Hypothalamus (tissue), 51 donors: ENCODE measurements at places on chromosomes 2 and 18.

- DNase-seq: no peak
Observed at GRCh38 chr2:135202751-135203150, 150.7 kb downstream of the RAB3GAP1 start.

- no peak for DNase-seq
Observed at GRCh38 chr2:97775074-97775473, 61.7 kb downstream of the ZAP70 start.

GRCh38 chr2:236602678-236603077 lies 33.1 kb downstream of the ACKR3 start:
- DNase-seq: no peak

DNA sequence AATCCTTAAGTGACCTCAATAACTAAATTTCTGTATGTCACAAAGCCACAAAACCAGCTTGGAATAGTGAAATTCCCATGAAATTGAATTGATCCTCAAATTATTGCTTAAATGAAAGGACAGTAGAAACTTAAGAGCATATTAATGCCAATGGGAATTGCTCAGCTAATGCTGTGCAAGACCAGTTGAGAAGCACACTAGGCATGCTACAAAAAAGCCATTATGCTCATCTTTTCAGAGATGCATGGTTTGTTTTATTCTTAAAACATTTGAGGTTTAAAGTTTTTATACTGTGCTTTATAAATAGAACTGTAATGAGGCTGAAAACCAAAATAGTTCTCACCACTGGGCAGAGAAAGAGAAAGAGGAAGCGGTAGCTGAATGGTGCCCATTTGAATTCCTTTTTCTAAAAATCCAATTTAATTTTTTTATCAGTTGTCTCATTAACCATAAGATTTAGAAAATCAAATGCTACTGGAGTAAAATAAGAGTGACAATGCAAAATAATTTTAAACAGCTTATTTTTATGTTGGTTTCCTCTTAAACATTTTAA lies 98.6 kb downstream of the LNPK start:
- no peak for DNase-seq

DNA sequence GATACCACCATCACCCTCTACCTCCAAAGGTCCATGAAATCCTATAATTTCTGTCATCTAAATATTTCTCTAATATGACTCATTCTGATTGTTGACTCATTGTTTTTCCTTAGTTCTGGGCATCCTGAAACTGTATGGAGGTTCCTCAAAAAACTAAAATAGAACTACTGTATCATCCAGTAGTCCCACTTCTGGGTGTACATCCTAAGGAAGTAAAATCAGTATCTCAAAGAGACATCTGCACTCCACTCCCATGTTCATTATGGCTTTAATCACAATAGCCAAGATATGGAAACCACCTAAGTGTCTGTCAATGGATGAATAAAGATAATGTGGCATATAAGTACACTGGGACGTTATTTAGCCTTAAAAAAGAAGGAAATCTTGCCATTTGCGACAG lies 125.8 kb upstream of the MYO3B start:
- no peak for DNase-seq

- DNase-seq: no peak
Observed at GRCh38 chr2:235077046-235077445, 125.2 kb downstream of the SH3BP4 start.

- no peak for DNase-seq
Observed at GRCh38 chr2:57696016-57696415, 350.6 kb upstream of the VRK2 start.

GRCh38 chr18:78309924-78310323 lies 669.7 kb upstream of the SALL3 start:
- no peak for DNase-seq

GRCh38 chr2:153394686-153395085 lies 83.9 kb downstream of the RPRM start:
- no peak for DNase-seq

- no peak for DNase-seq
Observed at GRCh38 chr18:4704781-4705180, 249.7 kb upstream of the DLGAP1 start.

- DNase-seq: no peak
Observed at GRCh38 chr2:156703642-156704041, 267.5 kb downstream of the GPD2 start.

DNA sequence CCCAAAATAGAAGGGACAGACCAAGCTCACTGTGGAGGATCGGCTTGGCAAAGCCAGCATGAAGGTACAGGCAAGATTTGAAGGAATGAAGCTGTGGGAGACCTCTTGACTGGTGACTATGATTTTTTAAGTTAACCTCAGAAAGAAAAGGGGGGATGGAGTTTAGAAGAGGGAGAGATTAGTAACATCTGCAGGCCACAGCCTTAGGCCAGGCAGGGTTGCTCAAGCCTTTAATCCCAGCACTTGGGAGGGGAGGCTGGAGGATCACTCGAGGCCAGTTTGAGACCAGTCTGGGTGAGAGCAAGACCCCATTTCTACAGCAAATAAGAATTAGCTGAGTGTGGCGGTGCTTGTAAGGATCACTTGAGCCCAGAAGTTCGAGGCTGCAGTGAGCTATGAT lies 46.6 kb downstream of the ZNF532 start:
- no peak for DNase-seq

- no peak for DNase-seq
Observed at GRCh38 chr2:151729837-151730236, 4.4 kb downstream of the NEB start.

DNA sequence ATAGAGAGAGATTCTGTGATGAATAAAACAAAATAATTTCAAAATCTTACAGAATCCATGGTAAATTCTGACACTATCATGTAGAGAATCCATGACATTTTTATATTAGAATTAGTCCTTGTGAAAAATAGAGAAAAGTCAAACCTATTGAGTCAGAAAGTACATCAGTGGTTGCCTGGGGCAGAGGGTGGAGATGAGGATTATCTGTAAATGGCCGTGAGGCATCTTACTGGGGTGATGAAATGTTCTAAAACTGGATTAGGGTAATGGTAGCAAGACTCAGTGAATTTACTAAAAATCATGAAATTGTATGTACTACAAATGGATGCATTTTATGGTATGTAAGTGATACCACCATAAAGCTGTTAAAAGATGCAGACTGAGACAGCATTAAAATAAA lies 323.1 kb downstream of the SLC8A1 start:
- DNase-seq: no peak

DNA sequence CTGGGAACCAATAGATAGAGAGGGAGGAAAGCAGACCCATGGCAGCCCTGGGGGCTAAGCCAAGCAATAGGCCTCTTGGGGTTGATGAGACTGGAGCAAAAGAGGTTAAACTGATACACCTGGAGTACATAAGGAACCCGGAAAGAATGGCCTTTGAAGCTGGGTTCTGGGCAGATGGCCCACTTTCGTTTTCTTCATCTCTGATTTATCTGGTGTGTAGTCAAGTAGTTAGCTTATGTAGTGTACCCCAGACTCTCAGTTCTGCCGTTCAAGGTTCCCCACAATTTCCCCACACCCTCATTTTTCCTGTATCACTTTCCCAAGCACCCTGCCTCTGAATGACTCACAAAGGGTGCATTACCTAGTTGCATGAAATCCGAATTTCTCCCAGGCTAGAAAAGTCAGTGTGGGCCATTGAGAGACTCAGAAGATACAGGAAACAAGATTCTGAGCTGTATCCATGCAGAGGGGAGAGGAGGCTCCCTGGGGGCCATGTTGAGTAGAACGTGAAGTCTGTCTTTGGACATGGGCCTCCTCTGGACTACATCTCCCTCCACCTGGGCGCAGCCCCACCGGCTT lies 235.0 kb downstream of the LOXHD1 start:
- no peak for DNase-seq

DNA sequence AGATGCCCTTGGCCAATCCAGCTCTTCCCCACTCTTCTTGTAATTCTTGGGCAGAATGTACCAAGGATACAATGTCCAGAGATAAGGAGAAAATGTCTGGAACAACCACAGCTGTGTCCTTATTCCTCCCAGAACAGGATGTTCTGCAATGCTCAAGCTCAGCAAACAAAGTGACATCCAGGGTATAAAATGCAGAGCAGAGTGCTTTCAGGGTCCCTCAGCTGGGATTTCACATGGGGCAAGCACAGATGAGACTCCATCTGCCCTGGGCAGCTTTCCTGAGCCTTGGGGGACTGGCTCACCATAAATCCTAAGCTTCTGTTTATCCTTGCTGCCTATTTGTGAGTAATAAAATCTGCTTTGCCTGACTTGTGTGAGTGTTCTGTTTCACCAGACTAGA lies 127.4 kb downstream of the VAPA start:
- DNase-seq: no peak

DNA sequence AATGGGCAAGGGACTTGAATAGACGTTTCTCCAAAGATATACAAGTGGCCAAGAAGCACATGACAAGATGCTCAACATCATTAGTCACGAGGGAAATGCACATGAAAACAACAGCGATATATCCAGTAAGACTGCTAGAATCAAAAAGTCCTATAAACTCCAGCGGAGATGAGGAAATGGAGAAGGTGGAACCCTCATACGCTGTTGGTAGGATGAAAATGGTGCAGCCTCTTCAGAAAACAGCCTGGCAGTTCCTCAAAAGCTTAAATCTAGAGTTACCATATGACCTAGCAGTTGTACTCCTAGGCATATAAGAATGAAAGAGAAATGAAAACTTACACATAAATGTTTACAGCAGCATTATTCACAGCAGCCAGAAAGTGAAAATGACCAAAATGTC lies 48.1 kb downstream of the HPCAL1 start:
- DNase-seq: no peak

- DNase-seq: peak; percentile 82
Observed at GRCh38 chr2:202033317-202034248, at the start of gene FZD7. TSS of gene FZD7 (plus strand) at chr2:202033855. CDS start at chr2:202034648, 793 bp downstream.

- no peak for DNase-seq
Observed at GRCh38 chr2:184597571-184597991, 748 bp upstream of the ZNF804A start.

DNA sequence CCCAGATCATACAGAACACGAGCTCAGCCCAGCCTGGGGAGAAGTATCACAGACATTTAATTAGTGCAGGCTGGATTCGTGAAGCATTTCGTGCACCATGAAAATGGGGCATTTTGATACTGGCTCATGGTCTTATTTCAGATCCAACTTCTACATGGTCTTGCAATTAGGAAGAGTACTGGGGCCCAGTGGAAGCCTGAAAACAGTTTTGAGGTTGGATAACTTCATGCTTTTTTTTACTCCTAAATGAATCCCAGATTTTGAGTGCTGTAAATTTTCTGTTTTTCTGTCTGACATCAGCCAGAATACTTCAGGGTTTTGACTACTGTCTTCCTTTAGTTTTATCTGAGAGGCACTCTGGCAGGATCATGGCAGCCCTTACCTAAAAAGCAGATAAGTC lies 160.1 kb downstream of the GFPT1 start:
- DNase-seq: no peak

DNA sequence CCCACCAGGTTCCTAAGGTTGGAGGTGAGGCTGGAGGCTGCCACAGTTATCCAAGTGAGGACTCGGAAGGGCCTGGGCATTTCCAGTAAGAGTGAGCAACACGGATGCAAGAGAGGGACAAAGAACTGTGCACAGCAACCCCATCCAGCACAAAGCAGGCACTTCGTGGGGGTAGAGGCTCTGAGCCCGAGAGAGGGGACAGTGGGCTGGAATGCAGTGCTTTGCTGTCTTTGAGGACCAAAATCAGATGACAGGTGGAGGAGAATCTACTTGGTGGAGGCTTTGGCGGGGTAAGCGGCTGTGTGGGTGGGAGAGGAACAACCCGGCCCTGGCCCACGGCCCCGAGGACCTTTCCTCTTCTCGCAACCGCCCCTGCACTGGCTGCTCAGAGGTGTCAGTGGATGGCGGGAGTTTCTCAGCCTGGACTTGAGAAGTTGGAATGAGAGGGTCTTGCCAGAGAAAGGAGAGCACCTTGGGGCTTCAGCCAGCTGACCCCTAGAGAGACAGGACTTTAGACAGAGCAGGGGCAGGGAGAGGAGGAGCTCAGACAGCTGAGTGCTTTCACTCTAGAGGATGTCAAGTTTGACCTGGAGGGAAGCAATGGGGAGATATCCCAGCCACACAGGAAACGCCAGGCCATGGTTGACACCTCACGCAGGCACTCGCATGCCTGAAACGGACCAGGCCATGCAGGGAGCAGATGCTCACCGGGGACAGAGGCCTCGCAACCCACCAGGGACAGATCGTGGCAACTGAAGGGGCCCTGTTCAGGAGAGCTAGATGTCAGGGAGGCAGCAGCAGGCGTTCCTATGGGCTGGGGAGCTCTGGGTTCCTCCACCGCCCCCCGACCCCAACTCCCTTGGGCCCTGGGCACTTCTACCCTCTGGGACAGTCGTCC lies 11.6 kb downstream of the RAMP1 start:
- no peak for DNase-seq

DNA sequence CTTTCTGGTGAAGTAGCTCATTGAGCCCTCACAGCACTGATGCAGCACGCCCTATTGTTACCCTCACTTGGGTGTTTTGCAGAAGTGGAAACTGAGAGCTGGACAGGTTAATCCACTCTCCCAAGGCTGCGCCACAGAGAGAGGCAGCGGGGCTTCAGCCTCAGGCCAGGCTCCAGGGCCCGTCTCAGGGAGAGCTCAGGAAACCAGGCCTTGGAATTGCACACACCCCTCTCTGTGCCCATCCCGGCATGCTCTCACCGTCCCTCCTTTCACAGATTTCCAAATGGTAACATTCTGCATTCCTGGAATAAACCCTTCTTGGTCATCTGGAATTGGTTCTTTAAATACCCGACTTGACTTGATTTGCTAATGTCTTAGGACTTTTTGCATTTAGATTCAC lies 51.5 kb downstream of the TWIST2 start:
- DNase-seq: no peak

DNA sequence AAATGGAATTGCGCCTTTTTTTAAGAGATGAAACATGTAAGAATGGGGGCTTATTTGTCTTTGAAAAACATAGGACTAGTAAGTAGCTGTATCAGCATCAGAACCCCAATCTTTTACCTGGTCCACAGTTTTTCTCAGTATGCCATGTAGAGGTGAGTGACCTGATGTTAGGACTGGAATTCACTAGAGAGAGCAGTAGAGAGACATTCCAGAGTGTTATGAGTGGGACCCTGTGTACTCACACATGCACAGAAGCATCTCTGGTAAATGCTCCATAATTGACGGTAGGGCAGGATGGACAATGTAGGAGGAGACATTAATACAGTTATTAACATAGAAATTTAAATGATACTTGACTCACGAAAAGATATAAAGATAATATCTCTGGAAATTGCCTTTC lies 1.4 kb upstream of the GALNT13 start:
- no peak for DNase-seq

DNA sequence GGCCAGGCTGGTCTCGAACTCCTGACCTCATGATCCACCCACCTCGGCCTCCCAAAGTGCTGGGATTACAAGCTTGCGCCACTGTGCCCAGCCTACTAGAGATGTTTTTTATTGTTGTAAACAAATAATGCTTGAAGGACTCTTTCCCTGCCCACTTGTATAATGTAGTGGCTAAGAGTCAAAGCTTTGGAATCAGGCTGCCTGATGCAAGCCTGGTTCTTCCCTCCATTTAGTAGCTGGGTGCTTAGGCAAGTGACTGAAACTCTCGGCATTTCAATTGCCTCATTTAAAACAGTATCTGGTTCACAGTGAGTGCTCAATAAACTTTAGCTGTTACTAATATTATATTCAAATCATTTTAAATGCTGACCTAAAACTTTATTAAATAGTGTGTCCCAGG lies 264.0 kb upstream of the FBXO11 start:
- DNase-seq: no peak

GRCh38 chr2:219028141-219028540 lies 13.2 kb downstream of the CFAP65 start:
- DNase-seq: no peak

- no peak for DNase-seq
Observed at GRCh38 chr2:173831312-173832229, 133.6 kb downstream of the SP3 start.
